Left hindlimb (tissue), 1 donor: ENCODE measurements at places on chromosomes 2 and 18.

DNA sequence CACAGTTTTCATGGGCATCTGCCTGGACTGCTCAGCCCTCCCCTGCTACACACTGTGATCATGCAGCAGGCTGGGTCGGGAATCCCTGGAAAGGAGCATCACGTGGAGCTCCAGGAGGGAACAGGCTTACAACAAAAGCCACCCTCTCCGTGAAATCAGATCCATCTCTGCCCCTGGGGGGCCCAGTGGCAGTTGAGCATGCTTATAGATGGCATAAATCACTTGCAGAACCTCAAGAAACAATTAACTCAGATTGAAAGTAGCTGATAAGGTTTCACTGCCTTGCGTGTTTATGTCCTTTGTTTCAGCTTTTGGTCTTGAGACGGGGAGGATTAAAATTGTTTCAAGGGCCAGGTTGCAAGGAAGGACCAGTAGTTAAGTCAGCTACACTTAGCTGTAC lies 354.8 kb upstream of the MEIS1 start:
- DNase-seq = no peak

DNA sequence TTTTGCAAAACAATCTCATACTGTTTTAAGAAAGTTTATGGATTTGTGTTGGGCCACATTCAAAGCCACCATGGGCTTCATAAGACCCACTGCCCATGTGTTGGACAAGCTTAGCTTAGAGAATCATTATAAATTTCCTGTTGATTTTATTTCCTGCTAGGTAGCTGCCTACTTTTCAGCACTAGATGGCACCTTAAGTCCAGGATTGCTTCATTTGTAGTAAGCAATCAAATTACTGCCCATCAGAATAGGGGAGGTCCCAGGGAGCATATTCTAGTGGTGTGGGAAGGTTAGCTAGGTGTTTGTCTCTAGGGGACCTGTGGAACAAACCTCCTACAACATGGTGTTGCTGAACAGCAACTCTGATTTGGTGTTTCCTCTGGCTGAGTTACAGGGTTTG lies 11.0 kb upstream of the DCDC2C start:
- DNase-seq = no peak

DNA sequence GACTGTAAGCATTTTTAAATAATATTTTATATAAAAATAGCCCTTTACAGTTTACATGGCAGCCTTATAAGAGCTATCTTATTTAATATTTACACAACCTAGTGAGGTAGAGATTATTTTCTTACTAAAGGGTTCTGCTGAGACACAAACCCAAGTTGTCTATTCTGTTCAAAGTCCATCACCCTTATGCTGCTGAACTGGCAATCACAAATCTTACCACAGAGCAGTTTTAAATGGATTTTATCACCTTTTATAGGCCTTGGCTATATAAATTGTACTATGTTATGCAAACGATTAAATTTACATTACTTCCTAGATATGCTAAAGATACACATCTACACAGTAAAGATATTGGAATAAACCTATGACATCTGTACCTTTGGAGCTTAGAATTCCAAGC lies 40.7 kb downstream of the RBM45 start:
- no peak for DNase-seq

GRCh38 chr2:121479882-121480522 lies 50.7 kb upstream of the RNU4ATAC start:
- no peak for DNase-seq

GRCh38 chr2:218329027-218329825 lies 27.4 kb upstream of the CATIP start:
- no peak for DNase-seq

DNA sequence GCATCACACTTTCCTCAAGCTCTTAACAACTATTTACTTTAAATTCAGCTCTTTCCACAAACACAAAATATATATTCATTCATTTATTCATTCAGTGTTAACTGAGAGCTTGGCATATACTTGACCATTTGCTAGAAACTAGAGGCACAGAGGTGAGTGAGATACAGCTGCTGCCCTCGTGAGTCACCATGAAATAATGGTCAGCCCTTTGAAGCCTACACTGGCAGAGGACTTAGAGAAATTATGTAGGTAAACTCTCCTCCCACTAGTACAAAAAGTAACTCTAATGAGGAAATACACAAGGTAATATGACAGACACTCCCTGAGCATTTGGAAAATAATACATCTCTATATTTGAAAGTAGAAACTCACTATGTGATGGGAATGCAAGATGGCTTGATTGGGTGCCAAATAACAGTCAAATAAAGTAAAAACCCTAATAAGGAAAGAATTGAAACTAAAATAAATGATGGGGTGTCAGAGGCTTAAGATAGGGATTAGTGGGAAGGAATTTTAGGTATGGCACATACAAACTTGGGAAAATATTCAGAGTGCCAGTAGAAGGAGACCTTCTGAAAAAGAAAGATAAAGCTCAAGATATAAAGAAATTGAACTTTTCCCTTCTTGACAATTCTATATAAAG lies 61.1 kb downstream of the ANTXR1 start:
- no peak for DNase-seq

- peak; percentile 92 for DNase-seq
Measured at GRCh38 chr2:105409717-105410116, 10.9 kb upstream of the FHL2 start.

DNA sequence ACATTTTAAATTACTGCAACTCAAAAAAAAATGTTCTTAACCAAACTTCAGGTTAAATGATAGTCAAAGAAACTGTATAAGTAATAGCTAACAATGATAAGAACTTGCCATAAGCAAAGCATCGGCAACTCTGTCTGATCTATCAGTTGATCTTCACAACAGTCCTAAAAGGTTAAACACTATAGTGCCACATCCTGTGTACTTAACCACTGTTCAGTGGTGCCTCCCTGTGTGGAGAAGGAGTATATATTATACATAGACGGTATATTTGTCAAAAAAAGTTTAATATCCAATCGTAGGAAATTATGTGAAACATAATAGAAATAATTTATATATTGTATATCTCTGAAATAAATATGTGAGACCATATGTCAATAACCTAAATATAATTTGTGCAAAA lies 13.0 kb downstream of the DTNA start:
- no peak for DNase-seq

- no peak for DNase-seq
Measured at GRCh38 chr18:76994086-76994654, 138.4 kb downstream of the MBP start.

GRCh38 chr2:62724886-62725711 lies 19.6 kb downstream of the EHBP1 start:
- DNase-seq = no peak

GRCh38 chr2:111689941-111690340 lies 194.1 kb downstream of the ANAPC1 start:
- no peak for DNase-seq

- DNase-seq = no peak
Measured at GRCh38 chr18:51417643-51418483, 220.4 kb upstream of the MEX3C start.

- no peak for DNase-seq
Measured at GRCh38 chr2:26061539-26061938, 27.7 kb downstream of the RAB10 start.

DNA sequence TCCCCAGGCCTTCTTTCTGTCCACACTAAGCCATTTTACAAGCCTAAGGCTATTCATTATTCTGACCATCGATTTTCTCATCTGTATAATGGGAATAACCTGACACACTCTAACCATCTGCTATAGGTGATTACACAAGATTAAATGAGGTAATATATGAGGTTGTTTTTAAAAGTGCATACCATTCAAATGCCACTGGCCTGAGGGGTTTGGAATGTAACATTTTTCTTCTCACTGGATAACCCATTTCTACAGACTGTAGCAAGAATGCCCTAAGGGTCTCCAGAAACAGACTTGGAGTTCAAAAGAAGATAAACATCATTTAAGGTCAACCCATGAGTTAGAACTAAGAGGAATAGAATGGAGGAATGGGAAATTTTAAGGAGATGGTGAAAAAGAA lies 111.7 kb upstream of the SETBP1 start:
- no peak for DNase-seq

DNA sequence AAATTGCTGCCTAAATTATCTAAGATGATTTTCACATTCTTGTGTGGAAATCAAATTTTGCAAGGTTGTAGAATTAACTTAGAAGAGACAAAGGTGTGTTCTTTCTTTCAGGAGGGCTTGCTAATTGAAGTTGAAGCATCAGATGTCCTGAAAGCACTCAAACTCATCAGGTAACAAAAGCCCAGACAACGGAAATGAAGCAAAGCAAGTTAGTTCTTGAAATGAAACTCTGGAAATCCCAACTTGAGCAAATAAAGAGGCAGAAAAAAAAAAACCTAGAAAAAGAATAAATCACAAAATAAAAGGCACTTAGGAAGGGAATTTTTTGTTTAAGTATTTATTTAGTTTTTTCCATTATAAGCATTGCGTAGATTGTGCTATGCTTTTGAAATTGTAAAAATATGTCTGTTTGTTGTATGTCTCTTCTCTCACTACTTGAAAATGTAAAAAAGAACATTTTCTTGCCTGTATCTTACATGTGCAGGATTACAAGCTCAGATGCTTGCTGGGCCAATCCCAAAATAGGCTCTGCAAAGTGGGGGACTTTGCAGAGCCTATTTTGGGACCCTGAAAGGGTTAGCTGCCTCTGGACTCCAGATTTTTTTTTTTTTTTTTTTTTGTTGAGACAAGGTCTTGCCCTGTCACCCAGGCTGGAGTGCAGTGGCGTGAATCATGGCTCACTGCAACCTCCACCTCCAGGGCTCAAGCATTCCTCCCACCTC lies 46.7 kb downstream of the FAM161A start:
- DNase-seq = no peak

- DNase-seq = no peak
Measured at GRCh38 chr2:208300847-208301618, 35.0 kb downstream of the PIKFYVE start.

GRCh38 chr18:67670024-67670543 lies 153.6 kb upstream of the DSEL start:
- DNase-seq = no peak

GRCh38 chr2:151609705-151610104 lies 124.6 kb downstream of the NEB start:
- no peak for DNase-seq

DNA sequence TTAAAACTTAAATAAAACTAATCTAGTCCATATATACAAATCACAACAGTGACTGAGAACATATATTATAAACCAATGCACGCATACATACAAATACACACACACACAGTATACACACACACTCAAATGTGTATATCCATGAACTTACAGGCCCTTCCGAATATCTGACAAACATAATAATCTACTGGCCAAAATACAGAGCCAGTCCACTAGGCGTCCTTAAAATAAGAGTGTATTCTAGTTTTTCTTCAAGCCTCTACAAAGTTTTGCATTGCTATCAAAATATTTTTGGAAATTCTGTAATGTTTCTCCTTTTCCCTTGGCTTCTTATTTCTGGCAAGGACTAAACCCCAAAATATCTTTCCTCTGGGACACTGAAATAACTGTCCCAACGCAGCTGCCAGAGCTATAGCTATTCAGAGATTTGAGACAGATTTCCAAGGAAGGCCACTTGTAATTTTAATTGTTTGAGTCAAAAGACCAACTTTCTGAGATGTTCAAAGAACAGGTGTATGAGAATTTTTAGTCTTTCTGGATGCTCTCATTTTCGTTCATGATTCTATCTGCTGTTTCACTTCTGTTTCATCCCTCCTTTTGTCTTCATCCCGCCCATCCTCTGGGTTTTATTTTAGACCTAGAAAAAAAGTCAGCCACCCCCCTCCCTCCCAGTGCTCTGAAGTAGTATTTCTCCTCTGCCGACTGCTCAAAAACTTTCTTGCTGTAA lies 24.1 kb upstream of the SP3 start:
- DNase-seq = no peak

DNA sequence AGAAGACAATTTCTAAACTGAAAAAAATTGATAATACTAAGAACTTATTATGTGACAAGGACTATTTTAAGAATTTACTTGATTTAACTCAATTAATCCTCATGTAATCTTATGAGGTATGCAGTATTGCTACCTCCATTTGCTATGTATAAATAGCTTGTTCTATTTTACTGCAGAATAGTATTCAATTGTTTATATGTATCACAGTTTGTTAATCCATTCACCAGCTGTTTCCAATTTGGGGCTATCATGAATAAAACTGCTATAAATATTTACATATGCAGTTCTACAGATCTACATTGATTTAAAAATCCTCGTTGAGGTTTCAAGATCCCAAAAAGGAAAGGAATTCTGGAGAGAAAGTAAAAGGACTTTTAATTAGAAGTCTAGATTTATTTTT lies 54.8 kb upstream of the DOCK10 start:
- no peak for DNase-seq

DNA sequence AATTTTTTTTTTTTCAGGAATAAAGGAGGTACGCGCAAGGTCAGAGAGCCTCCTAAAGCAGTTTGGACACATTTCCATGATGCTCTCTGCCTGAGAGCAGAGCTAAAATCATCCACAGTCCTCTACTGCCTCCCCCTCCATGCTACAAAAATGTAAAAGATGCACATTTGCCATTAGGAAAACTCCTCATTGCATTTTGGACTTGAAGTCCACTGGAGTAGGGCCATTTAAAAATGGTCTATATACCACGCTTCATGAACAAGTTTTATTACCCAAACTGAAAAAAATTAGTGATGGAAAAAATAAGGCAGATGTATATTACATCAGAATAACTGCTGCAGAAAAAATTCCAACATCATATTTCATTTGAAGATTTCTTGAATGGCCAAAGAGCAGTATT lies 256.0 kb downstream of the AFF3 start:
- DNase-seq = no peak

- no peak for DNase-seq
Measured at GRCh38 chr18:25164211-25164847, 187.6 kb downstream of the ZNF521 start.

GRCh38 chr18:61935362-61935761 lies 42.6 kb upstream of the RNF152 start:
- DNase-seq = no peak

- DNase-seq = no peak
Measured at GRCh38 chr2:201642086-201642578, 1.2 kb downstream of the TMEM237 start.

- no peak for DNase-seq
Measured at GRCh38 chr18:4271952-4272351, 183.2 kb downstream of the DLGAP1 start.

GRCh38 chr18:3653263-3653850 lies 203.4 kb downstream of the TGIF1 start:
- DNase-seq = no peak

DNA sequence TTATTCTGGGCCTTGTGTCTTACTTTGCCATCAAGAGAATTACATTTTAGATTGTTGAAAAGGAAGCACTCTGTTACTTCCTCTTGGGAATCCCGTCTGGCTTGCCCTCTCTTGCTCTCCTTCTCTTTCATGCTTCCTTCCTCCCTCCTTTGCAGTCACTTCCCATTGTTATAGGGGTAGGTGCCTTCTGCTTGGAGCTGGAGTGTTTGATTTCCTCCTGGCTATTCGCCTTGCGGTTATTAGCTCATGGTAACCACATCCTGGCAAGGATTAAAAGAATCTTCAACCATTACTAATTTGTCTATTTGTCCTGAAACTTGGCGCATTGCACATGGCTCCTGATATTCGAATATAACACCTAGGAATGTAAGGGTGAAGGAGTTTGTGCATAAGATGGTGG lies 115.0 kb downstream of the CERS6 start:
- DNase-seq = no peak
